CD4-positive, alpha-beta T cell treated with Interleukin-6 for 4 hours (primary cell): ENCODE measurements at places on chromosomes 5 and 9.

GRCh38 chr5:11105696-11106095 lies 344.7 kb upstream of the DAP start:
- DNase-seq = no peak

DNA sequence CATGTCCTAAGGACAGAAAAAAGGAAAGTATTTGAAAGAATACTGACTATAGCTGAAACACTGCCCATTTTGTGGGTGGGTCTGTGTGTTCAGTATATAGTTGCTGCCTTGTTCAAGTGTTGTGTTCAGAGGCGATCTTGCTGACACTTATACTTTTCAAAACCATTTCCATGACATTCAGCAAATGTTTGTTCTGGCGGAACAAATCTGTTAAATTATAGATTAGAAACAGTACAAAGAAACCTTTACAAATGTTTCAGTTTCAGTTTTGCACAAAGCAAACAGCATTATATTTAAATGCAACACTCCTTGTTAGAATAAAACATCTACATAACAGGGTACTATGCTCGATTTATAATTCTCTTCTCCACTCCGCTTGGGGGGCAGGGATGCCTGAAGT lies 2276.3 kb downstream of the MAT2B start:
- no peak for DNase-seq

GRCh38 chr5:107673039-107673367 lies 2.3 kb upstream of the EFNA5 start:
- no peak for DNase-seq

- peak; percentile 81 for DNase-seq
Measured at GRCh38 chr5:102296178-102296817, at the start of gene SLCO4C1. TSS of gene SLCO4C1 (minus strand) at chr5:102296284. CDS start at chr5:102296262, 22 bp downstream.

DNA sequence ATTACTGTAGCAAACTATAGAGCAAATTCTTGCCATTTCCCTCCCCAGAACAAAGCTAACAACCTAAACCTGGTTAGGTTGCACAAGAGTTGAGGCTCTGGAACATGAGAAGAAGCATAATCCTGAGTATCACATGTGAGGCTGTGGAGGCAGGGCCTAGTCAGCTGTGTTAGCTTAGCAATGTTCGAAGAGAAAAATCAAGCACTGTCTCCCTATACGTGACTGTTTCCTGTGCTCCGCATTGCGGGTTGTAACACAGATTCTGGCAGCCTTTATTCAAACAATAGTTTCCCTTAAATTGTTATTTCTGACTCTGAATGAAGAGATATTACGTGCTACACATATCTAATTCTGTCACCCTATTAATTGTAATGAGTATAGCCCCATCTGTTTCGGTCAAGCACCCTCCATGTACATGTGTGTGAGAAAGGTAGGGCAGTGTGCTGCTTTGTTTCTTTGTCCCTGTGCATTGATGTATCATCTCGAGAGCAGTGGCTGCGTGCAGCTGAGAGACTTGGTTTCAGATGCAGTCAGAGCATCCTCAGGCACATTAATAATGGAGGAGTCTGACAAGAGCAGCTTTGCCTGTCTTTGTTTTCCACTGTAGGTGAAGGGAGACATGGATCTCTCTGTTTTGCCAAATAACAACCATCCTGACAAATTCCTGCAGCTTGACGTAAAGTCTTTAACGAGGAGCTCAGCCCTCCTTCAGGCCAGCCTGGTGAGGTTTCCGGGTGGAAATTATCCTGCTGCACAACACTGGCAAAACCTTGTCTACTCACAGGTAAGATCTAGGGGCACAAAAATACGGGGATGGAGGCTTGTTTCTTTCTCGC lies at the start of gene MINAR2:
TSS of gene MINAR2 (plus strand) at position 523 of the 836 bp plus-strand sequence. CDS start at position 620, 97 bp downstream.
- no peak for DNase-seq
